ENCODE measurements at places on chromosomes 13 and 19.

DNA sequence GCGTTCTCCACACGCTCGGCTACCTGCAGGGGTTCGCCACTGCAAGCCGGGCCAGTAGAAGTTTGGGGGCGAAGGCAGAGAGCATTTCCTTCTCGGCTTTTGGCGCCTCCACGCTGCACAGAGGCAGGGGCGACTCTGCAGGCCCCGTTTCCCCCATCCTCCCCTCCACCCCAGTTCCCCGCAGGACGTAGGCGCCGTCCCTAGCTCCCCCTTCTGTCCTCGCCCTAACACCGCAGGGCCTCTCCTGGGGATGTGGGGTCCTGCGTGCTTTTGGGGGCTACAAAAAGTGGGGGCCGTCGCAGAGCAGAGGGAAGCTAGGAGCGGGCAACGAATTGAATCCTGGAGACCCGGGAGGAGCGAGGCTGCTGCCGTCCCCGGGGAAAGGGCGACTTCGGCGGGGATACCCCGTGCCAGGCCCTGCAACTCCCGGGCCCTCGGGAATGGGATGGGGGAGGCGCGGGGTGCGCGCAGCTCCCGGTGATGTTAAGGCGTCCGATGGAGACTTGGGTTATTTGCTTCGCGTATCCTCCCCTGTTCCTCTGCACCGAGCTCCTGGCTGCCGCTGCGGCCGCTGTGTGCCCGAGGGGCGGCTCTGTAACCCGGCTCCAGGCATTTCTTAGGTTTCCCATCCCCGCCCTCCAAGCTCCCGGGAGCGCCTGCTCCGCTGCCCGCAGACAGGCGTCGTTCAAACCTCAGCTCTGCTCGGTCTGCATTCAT, 255.9 kb upstream of the SOX21 start:
- peak; percentile 63 for DNase-seq

DNA sequence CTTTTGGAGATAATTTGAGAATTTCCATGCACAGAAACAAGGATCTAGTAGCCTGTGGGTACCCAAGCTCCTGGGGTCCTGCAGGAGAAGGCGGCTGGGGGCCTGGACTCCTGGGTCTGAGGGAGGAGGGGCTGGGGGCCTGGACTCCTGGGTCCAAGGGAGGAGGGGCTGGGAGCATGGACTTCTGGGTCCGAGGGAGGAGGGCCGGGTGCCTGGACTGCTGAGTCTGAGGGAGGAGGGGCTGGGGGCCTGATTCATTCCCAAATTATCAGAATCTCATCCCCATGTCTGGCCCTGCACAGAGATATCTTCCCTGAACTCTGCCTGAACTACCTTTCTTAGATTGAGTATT, 520 bp upstream of the RDH13 start:
- no peak for DNase-seq

DNA sequence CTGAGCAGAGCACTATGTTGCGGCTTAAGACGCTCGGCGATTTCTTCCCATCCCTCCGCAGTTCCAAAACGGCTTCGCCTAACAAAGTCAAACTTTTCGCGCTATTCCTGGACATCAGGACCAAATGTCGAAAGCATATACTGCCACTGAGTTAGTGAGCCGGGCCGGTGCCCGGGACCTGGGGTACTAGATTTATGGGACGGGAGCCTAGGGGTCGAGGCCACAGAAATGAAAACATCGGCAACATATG, 699 bp downstream of the RCBTB2 start:
- peak; percentile 68 for DNase-seq

GRCh38 chr13:32320528-32320927, 5.2 kb downstream of the BRCA2 start:
- DNase-seq: no peak

DNA sequence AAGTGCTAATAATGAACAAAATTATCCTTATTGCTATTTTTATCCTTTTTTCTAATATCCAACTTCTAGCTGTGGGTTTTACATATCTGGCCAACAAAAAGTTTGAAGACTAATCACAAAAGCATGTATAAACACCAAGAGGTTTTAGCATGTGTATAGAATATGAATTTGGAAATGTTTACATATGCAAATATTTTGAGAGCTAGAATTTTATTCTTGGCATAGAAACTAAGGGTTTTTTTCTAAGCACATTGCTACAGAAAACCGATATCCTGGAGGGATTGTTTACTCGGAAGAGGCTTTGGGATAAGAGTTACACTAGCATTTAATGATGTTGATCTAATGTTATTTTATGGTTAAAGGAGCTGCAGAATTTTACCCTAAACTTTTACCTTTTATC, 392.1 kb downstream of the EFNB2 start:
- no peak for DNase-seq

GRCh38 chr13:45143346-45143751, 23.0 kb downstream of the GTF2F2 start:
- DNase-seq: no peak

DNA sequence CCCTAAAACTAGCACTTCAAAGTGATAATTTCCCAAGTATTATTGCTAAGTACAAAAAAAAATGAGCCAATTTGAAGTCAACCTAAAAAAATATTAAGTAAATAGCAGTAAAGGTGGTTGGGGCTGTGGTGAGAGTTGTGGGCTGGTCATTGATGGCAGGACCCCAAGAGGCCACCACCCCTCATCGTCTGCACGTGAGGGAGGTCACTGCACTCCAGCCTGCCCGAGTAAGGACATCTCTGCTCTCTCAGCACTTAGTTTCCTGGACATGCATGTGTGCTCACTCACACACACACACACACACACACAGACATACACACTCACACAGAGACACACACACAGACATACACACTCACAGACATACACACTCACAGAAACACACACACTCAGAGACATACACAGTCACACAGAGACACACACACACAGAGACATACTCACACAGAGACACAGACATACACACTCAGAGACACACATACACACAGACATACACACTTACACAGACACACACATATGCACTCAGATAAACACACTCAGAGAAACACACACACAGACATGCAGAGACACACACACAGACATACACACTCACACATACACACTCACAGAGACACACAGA, 127.2 kb upstream of the SOX1 start:
- no peak for DNase-seq

- no peak for DNase-seq
These were observed 499.4 kb upstream of the ARGLU1 start for GRCh38 chr13:107067381-107067780.

GRCh38 chr13:99651016-99651415, 149.7 kb downstream of the TM9SF2 start:
- DNase-seq: no peak

DNA sequence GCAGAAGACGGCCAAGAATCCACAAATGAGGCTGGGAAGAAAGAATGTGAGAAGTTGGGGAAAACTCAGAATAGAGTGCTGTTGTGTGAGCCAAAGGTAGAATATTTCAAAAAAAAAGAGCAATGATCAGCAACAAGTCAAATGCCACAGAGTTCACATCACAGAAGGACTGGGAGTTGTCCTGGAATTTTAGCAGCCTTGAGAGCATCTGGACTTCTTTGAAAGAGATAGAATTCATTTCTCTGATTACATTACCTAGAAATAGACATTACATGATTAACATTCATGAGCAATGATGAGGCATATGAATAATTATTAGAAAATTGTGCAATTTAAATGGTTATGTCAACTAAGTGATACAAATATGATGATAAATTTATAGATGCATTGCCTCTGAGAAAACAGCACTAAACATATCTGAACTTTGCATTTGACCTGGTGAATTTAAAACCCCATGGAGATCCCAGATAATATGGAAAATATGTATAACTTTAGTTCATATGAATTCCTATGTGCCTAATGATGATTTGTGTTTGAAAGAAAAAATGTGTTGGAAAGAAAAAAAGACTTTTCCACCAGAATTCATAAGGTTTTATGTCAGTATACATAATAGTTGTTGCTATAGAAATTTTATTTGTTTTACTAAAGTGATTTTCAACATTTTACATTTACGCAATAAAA, 186.2 kb downstream of the POSTN start:
- DNase-seq: no peak

- DNase-seq: no peak
These were observed 6.5 kb upstream of the TNFSF9 start for GRCh38 chr19:6524311-6524710.

GRCh38 chr13:23357349-23357748, 76.2 kb downstream of the SACS start:
- no peak for DNase-seq

GRCh38 chr13:72963762-72964161, 95.0 kb upstream of the KLF5 start:
- DNase-seq: no peak

DNA sequence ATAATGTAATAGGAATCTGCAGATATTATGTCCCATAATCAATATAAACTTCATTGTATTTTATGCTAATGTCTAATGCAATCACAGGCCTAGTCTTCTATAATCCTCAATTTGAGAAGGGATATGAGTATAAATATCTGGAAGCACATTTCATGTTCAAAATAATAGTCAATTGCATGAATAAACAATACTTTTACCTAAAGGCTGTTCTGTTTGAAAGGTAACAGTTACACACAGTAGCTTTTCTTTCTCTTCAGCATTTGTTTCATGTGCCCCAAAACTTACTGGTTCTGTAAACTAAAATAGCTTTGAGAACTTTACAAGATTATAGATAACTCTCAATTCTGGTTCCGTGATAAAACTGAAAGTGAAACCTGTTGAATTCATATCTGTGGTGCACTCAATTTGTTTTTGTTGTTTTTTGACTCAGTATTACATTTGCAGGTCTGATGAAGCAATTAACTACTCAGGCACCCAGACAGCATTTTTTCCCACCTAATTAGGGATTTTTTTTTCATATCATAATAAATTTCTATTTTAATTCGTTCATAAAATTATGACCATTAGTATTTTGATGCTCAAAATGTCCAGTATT, 1193.8 kb downstream of the SLITRK1 start:
- no peak for DNase-seq

- DNase-seq: no peak
These were observed 151.7 kb downstream of the LHFPL6 start for GRCh38 chr13:39451301-39451700.

DNA sequence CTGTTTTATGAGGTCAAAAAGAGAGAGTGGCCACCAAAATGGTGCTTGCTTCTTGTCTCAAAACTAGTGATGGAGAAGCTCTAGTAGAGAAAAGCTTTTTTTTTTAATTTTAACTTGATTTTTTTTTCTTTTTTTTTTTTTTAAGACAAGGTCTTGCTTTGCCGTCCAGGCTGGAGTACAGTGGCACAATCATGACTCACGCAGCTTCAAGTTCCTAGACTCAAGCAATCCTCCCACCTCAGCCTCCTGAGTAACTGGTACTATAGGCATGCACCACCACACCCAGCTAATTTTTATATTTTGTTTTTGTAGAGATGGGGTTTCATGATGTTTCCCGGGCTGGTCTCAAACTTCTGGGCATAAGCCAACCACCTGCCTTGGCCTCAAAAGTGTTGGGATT, 279.0 kb downstream of the TBC1D4 start:
- no peak for DNase-seq

DNA sequence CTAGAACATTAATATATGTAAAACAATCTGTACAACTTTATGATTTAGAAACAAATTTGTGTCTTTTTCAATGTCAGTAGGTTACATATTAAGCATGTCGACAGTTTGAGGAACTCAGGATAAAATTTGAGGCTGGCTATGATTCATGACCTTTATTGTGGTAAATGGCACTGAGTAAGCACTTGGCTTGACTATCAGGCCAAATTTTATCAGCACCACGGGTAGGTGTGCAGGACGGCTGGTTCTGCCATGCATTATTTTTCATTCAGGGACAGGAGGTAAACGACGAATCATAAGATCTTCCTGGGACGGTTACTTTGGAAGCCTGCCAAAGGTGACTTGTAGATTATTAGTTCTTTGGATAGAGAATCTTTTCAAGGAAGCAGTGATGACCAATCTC, 19.9 kb upstream of the CYP4F8 start:
- DNase-seq: no peak

- no peak for DNase-seq
These were observed 15.8 kb downstream of the LCP1 start for GRCh38 chr13:46166224-46166584.

DNA sequence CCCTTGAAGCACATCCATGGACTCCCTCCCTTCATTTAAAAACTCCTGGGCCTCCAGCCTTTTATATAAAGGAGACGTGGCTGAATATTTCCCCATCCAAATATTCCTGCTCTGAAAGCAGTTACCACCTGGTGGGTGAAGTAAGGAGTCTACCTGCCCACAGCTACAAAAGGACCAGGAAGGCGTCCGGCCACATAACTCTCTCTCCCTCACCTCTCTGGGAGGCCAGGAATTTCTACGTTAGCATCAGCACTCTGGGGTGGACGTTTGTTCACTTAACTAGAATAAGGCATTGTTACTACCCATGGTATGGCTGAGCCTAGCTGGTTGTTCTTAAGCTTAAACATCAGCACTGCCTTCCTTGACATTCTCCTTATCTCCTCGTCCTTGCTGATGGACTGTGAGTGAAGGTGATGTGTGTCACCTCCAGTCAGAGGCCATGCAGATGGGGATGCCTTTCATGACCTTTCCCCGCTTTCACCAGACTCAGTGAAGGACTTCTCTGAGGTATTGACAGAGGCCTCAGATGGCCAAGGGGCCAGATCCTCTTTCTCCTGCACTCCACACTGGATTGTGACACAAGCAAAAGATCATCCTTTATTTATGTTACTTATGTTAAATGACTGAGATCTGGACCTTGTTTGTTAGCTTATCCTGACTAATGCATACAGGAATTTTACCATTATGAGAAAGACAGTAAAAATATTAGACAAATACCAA, 22.2 kb upstream of the KPNA3 start:
- no peak for DNase-seq

DNA sequence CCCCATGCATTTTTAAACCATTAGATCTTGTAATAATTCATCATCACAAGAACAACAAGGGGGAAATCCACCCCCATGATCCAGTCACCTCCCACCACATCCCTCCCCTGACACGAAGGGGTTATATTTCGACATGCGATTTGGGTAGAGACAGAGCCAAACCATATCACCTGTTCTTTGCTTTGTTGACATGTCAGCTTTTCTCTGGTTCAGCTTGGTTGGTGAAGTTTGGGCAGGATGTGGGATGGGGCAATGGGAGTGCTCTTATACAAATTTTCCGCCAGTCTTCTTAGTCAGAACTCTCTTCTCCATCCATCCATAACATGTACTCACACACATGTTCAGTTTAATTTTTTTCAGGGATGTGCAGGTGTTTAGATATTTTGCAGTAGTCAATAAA, 12.9 kb downstream of the TPP2 start:
- DNase-seq: no peak

GRCh38 chr13:76717092-76717491, 169.1 kb downstream of the KCTD12 start:
- no peak for DNase-seq

DNA sequence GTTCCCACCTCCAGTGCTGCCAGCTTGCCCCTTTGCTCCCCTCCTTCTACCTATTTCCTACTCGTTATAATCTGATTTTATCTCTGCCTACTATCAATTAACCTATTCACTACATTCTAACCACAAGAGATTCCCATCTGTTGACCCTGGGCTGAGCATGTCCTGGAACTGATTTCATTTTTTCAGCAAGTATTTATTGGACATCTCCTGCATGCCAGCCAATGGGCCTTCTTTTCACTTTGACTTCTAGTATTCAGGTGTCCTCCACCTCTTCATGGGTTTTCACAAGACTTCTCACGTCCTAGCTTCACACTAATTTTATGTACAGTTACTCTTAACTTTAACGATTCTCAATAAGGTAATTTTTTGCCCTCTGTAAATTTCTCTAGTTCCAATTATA, 282.7 kb upstream of the KLHL1 start:
- DNase-seq: no peak

GRCh38 chr13:41257535-41257934, 5.8 kb downstream of the MTRF1 start:
- no peak for DNase-seq

- DNase-seq: no peak
These were observed 14.7 kb upstream of the PRR19 start for GRCh38 chr19:42287017-42287826.

- no peak for DNase-seq
These were observed 210.7 kb upstream of the SLC10A2 start for GRCh38 chr13:103276775-103277498.
